ENCODE measurements at places on chromosomes 4 and X.

- no peak overlapping the region for H3K4me3 ChIP-seq
- H3K4me1 ChIP-seq = no peaks in the 10 kb centered on the region
- no peaks in the 10 kb centered on the region for H3K36me3 ChIP-seq
- H3K27ac ChIP-seq = no peak overlapping the region
- H3K27me3 ChIP-seq = no peaks in the 10 kb centered on the region
- DNase-seq = peak; percentile 47
Measured at GRCh38 chr4:67746797-67747495, 7.2 kb downstream of the GNRHR start.

- no peaks in the 10 kb centered on the region for H3K27me3 ChIP-seq
- H3K4me1 ChIP-seq = peaks cover 4% of the 10 kb centered on the region
- no peak overlapping the region for H3K4me3 ChIP-seq
- DNase-seq = peak; percentile 28
- peak overlapping the region; percentile 0 for H3K27ac ChIP-seq
Measured at GRCh38 chr4:40149960-40150385, 46.9 kb upstream of the RHOH start.

GRCh38 chr4:56737666-56738065, 56.6 kb upstream of the HOPX start:
- no peak for DNase-seq
- H3K27ac ChIP-seq = no peak overlapping the region
- no peaks in the 10 kb centered on the region for H3K27me3 ChIP-seq
- no peak overlapping the region for H3K4me3 ChIP-seq

GRCh38 chr4:156528216-156528615, 443.4 kb downstream of the PDGFC start:
- H3K27me3 ChIP-seq = no peaks in the 10 kb centered on the region
- H3K4me3 ChIP-seq = no peak overlapping the region
- no peaks in the 10 kb centered on the region for H3K4me1 ChIP-seq
- DNase-seq = no peak

GRCh38 chr4:25330335-25330734, 17.8 kb downstream of the ZCCHC4 start:
- H3K27me3 ChIP-seq = no peaks in the 10 kb centered on the region
- DNase-seq = no peak
